ENCODE measurements at places on chromosomes 12 and 14. TPM values are rescaled to one million over a fixed set of nuclear protein-coding genes. Genes with fewer than 3 reads are reported as not detected.

- no peak for DNase-seq
Observed at GRCh38 chr12:111352296-111352993, 16.4 kb downstream of the PHETA1 start.

DNA sequence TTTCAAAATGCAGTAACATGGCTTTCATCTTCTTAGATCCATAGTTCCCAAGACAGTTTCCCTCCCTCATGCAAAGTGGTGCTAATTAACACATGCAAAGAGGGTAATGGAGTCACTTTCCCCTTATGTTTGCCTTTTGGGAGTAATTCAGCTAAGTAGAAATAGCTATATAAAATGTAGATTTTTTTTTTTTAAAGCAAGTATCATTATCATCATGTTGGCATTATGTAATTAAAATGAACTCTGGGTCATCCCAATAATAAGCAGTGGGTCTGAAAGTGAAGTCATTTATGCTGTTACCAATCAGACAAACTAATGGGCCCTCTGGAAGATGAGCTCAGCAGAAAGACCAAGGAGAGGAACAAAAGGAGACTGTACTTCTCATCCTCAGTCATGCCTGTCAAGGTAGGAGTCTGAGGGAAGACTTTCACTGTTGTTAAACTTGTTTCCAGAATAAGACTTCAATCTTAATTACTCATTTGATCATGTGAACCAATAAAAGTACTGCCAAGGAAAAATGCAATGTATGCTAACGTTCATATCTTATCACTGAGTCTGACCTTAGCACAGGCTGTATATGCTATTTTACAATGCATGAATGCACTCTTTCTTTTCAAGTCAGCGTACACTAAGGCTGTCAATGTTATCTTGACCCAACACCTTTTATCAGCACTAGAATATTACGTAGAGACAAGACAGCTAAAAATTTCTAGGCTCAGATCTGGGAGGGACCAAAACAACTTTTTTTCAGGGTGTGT, 26.8 kb downstream of the AREL1 start:
- no peak for DNase-seq

GRCh38 chr12:55995366-55995765, 1.7 kb upstream of the SUOX start:
- no peak for DNase-seq

GRCh38 chr12:16325426-16325825, 22.0 kb upstream of the MGST1 start:
- no peak for DNase-seq

- DNase-seq = no peak
Observed at GRCh38 chr14:81009346-81009745, 53.9 kb downstream of the TSHR start.

DNA sequence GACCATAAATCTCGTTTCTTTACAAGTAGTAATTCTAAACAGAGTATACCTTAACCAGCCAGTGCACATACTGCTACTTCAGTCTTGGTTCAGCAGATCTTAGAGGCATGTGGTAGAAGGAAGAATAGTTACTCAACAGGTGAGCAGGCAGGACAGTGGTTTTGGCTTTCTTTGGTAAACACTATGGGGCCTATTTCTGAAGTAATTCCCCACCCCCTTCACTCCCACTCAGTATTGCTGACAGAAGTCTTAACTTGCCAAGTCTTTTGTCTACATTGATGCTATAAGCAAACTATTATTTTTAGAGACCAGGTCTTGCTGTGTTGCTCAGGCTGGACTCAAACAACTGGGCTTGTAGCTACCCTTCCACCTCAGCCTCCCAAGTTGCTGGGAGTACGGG, 68.5 kb downstream of the FBXO34 start:
- no peak for DNase-seq

DNA sequence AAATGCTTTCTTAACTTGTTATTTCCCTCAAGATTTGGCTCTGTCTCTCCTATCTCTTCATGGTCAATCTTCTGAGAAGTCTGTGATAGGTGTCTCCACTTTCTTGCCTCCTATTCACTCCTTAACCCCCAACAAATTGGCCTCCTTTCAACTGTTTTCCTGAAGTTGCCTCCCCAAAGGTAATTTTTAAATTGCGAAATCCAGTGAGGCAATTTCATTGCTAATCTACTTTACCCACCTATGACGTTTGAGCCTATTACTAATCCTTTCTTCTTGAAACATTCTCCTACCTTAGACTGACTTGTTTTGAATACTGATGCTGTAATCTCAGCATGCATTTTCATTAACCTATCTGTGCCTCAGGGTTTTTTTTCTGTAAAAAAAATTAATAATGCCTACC, 6.0 kb upstream of the KCNH5 start:
- no peak for DNase-seq

DNA sequence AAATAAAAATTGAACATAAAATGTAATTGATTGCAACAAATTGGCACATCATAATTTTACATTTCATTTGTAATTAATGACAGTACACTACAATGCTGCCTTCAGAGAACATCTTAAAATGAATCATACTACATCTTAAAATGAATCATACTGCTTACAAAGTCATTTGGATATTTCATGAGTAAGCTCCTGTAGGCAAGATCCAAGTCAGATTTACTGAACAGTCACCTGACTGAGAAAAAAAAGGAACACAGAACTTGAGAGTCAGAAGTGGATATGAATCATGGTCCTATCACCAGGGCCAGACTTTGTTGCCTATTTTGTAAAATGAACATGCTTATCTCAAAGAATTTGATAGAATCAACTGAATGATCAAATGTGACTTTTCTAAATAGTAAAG, 32.7 kb upstream of the FBLN5 start:
- DNase-seq = peak; percentile 97

DNA sequence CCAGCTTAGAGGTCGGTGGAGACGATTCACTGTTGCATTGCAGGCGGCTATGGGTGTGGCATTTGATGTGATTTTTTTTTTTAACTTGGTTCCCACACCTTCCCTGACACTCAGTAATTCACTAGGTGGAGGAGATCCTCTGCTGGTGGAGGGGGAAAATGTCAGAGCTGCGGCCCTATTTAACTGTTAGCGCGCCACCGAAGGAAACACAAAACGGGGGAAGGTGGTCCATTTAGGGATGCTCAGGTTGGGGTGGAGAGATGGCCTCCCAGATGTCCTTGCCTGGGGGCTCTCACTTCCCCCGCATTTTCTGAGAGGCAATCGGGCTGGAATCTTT, 4.3 kb upstream of the HOXC12 start:
- DNase-seq = no peak

- no peak for DNase-seq
Observed at GRCh38 chr12:45934956-45935355, 55.4 kb downstream of the SCAF11 start.

- DNase-seq = no peak
Observed at GRCh38 chr12:80018119-80018518, 81.2 kb upstream of the OTOGL start.

DNA sequence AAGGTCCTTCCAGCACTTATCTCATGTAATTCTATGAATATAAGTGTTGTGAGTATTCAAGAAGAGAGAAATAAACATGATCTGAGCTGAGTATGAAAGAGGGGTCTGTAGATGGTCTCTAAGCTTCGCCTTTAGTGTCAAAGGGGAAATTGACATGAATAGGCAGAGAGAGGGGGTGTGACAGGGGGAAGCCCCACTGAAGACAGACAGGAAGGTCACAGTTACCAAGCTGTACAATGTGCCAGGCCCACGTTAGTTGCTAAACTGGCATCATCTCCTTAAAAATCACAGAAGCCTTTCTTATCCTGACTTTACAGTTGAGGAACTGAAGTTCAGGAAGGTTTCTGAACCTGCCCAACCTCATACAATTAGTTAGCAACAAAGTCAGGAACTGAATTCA, 7.6 kb downstream of the ARHGEF40 start:
- no peak for DNase-seq

DNA sequence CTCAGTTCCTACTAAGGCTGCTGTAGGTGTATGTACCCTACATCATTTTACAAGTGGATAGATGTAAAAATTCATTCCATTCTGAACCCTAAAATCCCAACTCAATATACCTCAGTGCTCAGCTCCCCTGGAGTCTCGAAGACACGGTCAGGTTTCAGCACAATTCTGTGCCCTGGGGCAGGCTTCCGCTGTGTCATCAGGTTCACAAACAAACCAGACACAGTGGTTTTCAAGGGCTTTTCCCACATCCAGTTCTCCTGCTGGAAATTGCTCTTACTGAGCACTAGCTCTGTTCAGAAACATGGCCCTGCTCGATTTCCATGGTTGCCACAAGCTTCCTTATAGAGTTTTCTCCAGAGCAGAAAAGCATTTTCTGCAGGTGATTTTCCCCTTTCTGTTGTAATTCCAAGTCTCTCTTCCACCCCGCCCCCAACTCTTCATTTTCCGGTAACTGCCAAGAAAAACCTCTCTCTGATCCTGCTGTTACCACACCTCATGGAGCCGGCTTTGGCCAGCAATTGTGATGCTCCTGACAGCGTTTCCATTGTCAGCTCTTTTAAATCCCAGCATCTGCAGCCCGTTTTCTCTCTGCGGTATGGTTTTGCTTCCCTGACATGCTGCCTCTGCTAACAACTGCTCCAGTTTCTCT, 483.0 kb upstream of the CCDC196 start:
- DNase-seq = no peak

DNA sequence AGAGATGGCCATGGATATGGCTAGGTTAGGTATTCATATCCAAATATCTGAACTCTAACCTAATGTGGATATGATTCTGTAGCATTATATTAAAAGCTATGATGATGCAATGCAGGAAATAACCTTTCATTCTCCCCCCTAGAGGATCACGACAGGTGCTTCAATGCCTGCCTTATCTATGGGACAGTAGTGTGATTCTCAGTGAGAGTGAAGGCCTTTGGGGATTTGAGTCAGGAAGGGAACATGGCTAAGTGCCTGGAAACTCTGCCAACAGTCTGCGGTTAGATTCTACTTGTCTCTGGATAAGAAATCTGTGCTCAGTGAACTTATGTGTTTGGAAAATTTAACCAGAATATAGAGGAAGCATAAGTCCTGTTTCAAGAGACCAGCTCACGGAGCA, 81.8 kb downstream of the SLC38A1 start:
- DNase-seq = peak; percentile 94

DNA sequence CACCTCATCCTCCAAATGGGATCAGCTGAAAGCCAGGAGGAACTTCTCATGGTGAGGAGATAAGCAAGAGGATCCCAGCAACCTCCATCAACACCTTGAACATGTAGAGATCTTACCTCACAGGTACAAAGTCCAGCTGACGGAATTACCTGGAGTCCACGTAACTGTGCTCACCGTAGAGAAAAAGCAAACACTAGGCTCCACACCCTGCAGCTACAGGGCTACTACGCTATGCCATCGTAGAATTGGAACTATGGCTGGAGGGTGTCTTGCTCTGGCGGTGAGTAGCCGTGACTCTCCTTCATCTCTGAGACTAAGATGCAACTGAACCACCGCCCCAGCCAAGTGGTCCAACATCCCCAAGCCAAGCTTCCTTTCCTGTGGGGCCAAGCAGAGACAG, 50.5 kb downstream of the CRY1 start:
- no peak for DNase-seq

DNA sequence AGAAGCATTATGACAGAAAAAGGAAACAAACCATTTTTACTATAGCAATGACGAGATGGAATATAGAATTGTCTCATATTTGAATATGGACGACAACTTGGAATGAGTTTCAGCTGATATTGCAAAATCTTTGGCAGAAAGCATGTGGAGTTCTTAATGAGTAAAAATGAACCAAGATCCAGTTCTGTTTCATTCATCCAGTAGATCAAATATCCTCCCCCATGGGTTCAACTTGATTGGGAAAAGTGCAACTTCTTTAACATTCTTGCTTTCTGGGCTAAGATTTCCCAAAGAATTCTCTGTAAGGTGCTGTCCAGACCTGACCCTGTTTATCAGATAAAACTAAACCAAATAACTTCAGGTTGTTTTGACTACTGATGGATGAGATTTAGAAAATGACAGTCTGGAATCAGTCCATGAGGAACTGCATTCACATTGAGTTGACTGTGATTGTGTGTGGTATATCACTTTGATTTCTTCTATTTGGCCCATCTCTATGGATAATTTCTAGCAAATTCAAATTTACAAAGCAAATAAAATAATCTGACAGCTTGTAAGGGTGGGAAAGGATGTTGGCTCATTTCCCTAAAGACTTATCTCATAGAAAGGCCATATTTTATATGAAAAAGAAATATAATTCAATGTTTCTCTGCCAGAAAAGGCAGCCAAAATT, 267.4 kb downstream of the ADAMTS20 start:
- DNase-seq = peak; percentile 47

DNA sequence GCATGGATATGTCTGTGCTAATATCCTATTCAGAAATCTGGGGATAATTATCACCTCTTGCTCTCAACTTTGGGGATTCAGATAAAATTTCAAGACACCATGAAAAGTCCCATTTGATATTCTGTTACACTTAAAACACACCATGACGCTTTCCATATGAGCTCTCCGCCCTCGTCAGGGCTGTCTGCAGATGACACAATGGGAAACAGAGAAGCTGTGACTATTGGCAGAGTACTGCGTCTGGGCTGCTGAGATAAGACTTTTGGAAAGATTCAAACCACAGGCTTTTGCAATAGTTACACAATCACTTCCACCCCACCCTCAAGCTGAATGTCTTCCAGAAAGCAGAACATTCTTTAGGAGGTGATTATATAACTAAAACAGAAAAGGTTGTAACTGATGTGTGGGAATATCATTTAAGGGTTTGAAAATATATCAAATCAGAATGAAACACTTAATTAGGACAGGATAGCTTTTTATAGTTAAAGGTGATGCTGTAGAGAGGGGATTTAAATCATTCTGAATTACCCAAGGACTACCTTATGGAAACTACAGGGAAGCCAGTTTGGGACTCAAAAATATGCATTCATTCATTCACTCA, 75.3 kb upstream of the TMPO start:
- DNase-seq = peak; percentile 98

DNA sequence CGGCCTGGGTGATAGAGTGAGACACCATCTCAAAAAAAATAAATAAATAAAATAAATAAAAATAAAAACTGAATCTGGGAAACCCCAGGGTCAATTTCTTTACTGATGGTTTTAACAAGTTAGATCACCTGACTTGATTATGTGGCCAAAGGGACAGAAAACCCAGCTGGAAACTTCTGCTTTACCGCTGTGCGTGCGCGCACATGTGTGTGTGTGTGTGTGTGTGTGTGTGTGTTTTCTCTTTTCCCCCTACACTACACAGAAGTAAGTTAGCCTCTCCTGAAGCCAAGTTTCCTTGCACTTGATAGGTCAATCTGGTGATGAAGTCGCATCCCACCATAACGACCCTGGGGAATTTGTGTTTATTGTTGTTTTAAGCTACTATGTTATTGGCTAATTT, 105.3 kb upstream of the AMN1 start:
- DNase-seq = no peak

Gene ANKRD33
- not detected for polyA plus RNA-seq

Gene DLGAP5
- 31.2 TPM for polyA plus RNA-seq

Gene PDZRN4
- polyA plus RNA-seq = not detected

Gene PPP1R1A
- not detected for polyA plus RNA-seq

Gene OR6C74
- polyA plus RNA-seq = not detected

Gene FGF6
- not detected for polyA plus RNA-seq

Gene AMN
- not detected for polyA plus RNA-seq

Gene PAH
- not detected for polyA plus RNA-seq

Gene RTL1
- not detected for polyA plus RNA-seq

Gene NOXRED1
- 0.14 TPM for polyA plus RNA-seq

Gene CPM
- 5.3 TPM for polyA plus RNA-seq

Gene RIMKLB
- 13.0 TPM for polyA plus RNA-seq

Gene HOXC6
- 1.9 TPM for polyA plus RNA-seq
